Stimulated activated CD8-positive, alpha-beta memory T cell treated with anti-CD3 and anti-CD28 coated beads, Interleukin-15, amount 100 ng/mL, for 4 hours (primary cell): ENCODE measurements at places on chromosomes 6 and 20.

GRCh38 chr6:51830666-51831065, 256.7 kb downstream of the PKHD1 start:
- no peak for DNase-seq

DNA sequence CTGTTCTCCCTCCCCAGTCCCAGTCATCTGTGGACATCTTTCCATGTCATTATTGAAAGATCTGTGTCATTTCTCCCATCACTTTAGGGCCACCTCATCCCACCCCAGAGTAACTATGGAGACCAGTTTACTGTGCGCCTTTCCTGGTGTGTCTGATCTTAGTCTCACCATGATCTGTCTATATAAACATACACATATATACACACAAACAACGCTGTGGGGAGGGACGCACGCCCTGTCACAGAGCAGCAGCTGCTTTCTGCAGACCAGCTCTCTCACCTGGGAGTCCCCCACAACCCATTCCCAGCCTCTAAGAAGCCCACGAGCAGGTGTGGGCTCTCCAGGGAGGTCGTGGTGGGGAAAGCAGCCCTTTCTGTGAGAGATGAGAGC, 68.1 kb upstream of the TOX2 start:
- no peak for DNase-seq

DNA sequence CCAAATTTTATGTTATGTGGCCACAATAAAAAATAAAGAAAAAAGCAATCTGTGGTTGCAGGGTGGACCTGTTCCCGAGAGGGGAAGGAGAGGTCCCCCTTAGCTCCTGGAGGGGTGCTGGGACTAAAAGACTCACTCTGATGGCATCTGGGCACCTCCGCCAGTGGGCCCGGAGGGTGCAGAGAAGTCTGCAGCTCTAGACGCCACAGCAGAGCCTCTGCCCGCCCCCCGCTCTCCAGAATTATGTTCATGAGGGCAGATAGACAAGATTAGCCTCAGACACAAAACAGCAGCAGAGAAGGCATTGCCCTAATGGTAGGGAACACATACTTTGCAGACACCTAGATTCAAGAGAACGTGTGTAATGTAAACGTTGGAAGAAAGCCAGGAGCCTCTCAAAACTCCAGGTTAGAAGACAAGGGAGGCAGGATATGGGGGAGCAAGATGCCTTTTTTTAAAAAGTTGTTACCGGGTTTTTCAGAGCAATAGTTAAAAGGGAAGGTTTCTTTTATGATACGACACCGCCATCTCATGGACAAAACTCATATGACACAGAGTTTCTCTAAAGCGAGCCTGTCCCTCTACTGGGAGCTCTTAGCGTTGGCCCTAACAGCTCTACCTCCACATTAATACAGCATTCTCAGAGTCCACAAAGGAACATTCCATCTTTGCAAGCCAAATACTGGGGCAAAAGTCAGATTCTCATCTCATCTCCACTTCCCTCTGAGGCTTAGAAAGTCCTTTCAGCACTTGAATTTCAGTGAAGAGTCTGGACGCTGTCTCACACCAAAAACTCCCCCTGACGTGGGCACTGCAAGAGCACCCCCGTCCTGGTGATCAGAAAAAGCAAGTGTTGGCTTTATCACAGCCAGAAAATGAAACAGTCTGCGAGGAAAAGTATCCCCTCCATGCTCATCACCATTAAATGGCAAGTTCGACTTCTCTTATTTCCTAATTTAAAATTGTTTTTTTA, 47.2 kb downstream of the FOXF2 start:
- DNase-seq: no peak

- DNase-seq: no peak
These were observed 13.0 kb upstream of the SNHG17 start for GRCh38 chr20:38447931-38448675.

DNA sequence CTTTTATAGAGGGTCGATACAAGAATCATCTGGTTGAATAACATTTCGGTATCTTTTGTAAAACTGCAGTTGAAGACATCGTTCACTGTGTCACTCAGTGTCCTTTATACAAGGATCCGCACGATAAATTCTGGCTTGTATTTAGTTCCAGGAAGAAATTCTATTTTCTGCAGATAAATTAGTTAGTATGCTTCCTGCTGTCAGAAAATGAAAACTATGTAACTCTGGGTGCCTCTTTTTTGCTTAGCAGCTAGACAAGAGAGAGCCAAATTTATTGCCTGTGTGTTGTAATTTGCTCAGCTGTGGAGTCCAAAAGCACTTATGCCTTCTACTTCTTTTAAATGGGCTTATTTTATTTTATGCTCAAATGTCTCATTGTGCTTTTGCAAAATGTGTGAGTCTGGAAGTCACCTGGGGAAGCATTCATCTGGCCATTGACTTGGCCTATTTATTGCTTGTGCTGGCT, 56.5 kb upstream of the KCNK16 start:
- no peak for DNase-seq

GRCh38 chr6:53734473-53735299, 60.1 kb upstream of the LRRC1 start:
- no peak for DNase-seq

- no peak for DNase-seq
These were observed 404.1 kb upstream of the EPHA7 start for GRCh38 chr6:93823489-93823888.
